Liver (tissue), 10 donors: ENCODE measurements at places on chromosomes 2 and 18.

GRCh38 chr18:48623468-48624235 lies 84.8 kb downstream of the CTIF start:
- DNase-seq, result no peak

GRCh38 chr2:5076599-5076998 lies 615.6 kb upstream of the SOX11 start:
- no peak for DNase-seq

DNA sequence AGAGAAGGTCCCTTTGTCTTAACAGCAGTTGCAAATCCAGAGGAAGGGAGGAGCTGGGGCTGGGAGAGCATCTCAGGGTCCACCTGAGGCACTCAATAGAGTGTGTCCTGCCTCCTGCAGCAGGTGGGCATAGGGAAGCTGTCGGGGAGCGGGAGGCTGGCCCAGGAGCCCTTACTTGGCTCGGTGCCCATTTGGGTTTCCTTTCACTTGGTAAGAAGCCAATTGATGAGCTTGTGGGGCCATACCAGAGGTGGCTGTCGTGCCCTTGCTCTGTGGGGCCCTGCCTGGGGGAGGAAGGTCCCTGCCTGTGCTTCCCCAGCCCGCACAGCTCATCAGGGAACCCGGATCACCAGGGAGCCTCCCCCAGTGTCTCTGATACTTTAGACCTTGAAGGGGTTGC lies 229.7 kb downstream of the DYSF start:
- DNase-seq, result no peak

GRCh38 chr2:59993726-59994125 lies 559.7 kb downstream of the BCL11A start:
- no peak for DNase-seq

GRCh38 chr2:10036095-10036884 lies 7.1 kb upstream of the KLF11 start:
- no peak for DNase-seq

GRCh38 chr2:114727012-114727411 lies 284.6 kb downstream of the DPP10 start:
- DNase-seq, result no peak

DNA sequence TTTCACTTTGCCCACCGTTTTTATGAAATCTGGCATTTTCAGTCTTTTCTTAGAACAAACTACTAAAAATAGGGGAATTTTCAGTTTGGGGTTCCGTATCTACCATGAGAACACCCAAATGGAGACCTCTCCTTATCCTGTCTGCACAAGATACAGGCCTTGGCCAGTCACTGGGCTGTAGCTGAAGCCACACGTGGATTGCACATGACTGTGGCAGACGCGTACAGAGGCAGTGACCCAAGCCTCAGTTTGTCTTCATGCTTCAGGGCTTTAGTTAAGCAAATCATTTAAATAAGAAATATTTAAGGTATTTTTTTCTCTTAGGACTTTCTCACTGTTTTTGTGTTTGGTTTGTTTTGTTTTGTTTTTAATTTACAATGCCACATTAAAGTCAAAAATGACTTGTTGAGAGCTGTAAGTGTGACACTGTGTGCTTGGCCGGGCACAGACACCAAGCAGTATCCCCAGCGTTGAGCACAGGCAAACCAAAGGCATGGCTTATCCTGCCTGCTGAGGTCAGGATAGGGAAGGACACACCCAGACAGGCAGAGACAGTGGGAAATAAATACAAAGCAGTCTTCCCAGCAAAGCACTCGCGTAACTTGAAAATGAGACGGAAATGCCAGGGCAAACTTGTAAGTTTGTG lies 53.3 kb downstream of the TRAPPC12 start:
- no peak for DNase-seq

DNA sequence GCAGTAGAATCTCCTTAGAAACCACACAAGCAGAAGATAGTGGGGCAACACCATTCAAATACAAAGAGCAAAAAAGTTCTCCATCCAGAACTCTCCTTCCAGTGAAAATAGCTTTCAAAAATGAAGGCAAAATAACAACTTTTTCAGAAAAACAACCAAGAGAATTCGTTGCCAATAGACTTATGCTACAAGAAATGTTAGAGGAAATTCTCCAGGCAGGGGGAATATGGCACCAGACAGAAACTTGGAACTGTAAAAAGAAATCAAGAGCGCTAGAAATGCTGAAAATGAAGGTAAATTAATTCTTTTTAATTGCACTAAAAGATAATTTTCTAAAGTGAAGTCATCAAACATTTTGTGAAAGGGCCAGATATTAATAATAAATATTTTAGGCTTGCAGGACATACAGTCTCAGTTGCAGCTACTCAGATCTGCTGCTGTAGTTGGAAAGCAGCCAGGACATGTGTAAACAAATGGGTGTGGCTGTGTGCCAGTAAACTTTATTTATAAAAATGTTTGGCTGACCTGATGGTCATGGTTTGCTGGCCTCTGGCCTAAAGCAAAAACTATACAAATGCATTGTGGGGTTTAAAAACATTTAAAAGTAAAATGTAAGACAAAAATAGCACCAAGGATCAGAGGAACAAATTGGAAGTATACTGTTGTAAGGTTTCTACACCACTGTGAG lies 73.7 kb upstream of the TGFA start:
- peak; percentile 56 for DNase-seq

GRCh38 chr2:19864381-19864780 lies 37.4 kb downstream of the TTC32 start:
- DNase-seq, result no peak

- no peak for DNase-seq
Measured at GRCh38 chr18:39721712-39722111, 2156.1 kb upstream of the CELF4 start.

DNA sequence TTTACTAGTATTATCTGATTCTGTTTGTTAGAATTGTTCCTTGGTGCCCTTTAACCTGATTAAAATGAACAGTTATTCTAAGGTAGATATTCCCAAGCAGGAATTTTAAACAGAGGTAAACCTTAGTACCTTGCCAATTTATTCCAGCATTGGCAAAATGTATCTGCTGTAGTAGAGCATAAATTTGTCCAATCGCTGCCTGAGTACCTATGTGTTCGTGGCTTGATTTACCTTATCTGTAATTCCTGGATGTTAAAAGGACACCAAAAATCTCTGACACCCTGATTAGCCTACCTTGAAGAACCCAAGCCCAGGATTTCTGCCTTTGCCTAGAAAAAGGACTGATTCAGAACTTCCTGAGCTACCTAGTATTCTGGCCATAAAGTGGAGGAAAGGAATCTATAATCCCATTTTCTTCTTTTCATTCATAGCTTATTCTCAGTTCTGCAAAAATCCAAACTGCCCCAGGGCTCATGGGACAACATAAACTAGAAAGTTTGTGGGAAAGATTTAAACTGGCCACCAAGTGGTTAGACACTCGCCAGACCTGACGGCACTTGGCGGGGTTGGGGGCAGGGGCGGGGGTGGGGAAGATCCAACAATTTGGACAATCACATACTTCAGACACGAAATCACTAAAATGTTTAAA lies 16.2 kb upstream of the ZCCHC2 start:
- DNase-seq, result no peak

DNA sequence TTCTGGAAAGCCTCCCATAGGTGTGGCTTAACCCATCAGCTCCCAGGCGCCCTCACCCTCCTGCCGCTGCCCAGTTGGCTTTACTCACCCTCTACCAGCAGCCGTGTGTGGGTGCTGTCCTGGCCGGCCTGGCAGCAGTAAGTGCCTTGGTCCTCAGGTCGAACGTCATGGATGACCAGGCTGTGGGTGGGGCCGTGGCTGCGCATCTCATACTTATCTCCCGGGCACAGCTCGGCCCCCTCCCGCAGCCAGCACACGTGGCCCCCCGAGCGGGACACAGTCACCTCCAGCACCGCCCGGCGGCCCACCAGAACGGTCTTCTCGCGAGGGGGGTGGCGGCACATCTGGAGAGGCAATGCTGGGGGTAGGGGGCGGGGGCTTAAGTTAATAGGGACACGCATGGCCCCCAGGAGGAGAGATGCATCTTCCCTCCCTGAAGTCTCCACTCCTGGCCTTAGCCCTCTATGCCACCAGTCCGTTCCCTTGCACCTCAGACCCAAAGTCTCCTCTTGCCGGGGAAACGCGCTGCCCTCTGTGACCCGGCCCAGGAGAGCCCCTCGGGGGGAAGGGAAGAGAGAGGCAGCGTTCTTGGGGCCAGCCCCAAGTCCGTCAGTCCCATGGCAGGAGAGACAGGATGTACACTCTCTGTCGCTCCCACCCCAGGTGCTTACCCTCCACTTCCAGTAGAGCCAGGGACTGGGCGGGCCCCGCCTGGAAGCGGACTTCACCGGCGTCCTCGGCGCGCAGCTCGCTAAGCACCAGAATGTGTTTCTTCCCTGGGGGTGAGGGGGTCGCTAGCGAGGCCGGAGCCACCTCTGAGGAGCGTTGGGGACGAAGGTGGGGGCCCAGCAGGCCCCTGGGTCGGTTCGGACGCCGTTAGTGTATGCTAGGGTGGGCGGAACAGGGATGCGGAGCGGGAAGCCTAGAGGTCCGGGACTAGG lies 7.9 kb downstream of the TMEM198 start:
- DNase-seq, result peak; percentile 58

GRCh38 chr2:207180741-207181140 lies 15.0 kb upstream of the KLF7 start:
- no peak for DNase-seq

DNA sequence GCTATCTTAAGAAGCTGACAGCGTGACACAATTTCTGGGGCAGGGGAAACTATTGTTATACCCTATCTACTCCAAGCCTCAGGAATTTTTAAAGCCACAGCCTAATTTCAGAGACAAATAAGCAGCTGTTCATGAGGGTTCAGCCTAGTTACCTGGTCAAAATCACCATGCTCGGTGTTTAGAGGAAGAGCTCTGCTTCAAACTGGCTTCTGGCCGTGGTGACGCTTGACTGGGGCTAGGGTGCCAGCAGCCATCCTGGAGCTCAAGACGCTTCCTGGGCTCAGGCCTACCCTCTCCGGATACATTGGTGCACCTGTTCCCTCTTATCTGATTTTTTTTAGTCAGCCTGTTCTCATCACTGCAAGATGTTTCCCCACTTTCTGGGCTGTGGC lies 41.7 kb downstream of the FRZB start:
- no peak for DNase-seq
